ENCODE measurements at places on chromosomes 12 and 14.

GRCh38 chr12:3622021-3622821, 130.7 kb downstream of the CRACR2A start:
- no peak for DNase-seq

DNA sequence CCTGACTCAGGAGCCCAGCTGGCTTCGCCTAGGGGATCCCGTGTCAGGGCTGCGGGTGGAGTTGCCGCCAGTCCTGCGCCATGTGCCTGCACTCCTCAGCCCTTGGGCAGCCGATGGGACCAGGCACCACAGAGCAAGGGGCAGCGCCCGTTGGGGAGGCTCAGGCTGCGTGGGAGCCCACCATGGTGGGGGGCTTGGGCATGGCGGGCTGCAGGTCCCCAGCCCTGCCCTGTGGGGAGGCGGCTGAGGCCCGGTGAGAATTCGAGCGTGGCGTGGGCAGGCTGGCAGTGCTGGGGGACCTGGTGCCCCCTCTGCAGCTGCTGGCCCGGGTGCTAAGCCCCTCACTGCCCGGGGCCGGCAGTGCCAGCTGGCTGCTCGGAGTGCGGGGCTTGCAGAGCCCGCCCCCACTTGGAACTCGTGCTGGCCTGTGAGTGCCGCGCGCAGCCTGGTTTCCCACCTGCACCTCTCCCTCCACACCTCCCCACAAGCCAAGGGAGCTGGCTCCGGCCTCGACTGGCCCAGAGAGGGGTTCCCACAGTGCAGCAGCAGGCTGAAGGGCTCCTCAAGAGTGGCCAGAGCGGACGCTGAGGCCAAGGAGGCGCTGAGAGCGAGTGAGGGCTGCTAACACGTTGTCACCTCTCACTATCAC, 135.1 kb upstream of the SEL1L start:
- DNase-seq, result no peak

GRCh38 chr14:99734406-99735051, 50.4 kb downstream of the CYP46A1 start:
- DNase-seq, result no peak

GRCh38 chr14:55532645-55533344, 47.2 kb upstream of the KTN1 start:
- no peak for DNase-seq

DNA sequence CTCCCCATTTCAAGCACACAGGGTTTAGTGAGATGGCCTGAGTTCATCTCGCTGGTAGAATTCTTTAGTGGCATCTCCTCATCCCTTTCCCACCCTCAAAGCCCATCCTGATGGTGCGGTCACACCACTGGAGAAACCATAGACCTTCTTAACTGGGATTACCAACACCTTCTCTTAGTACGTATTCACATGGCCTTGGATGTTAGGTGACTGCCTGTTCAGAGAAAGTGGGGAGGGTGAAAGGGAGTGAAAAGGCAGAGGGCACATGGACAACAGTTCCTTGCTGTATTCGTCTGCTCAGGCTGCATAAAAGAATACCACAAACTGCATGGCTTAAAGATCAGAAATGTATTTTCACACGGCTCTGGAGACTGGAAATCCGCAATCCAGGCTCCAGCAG, 306.1 kb downstream of the ZFP36L1 start:
- DNase-seq, result no peak

DNA sequence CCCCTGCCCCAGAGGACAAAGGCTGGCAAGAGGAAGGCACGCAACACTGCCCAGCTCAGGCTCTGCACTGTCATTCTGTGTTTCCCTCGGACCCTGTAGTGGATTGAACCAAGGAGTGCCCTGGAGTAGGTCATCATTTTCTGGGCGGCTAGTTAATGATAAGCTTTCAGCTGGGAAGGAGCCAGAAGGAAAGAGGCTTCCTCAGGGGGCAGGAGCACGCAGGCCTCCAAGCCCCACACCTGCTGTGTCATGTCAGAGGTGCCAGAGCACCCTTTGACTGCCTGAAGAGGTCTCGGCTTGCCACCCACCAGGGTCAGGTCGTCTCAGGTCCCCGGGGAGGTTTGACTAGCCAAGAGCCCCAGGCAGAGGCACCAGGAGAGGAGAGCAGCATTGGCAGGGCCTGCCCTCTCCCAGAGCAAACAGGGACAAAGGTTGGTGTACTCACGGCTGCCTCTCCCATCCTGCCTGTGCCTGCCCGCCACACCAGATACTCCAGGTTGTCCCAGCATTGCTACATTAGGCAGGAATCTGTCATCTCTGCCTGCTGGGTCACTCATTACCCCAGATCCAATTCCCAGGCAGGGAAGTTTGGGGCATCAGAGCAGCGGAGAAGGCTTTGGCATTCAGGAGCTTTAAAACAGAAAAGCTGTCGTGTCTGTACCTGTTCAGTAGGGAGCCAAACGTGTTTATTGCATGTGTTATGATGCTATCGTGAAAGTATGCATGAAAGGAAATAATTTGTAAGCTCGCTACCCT, 33.5 kb upstream of the ATP2A2 start:
- no peak for DNase-seq

All from activated CD8-positive, alpha-beta memory T cell treated with anti-CD3 and anti-CD28 coated beads for 48 hours (primary cell).